Immature natural killer cell (primary cell): ENCODE measurements at places on chromosomes 16 and 17. TPM values are rescaled to one million over a fixed set of nuclear protein-coding genes. Genes with fewer than 3 reads are reported as not detected.
A peak's percentile ranks its signal among the peaks of the same experiment; 100 is the strongest.

Gene CFAP119
- polyA plus RNA-seq = not detected

Gene SREBF1
- polyA plus RNA-seq = 13.4 TPM

Gene CNTROB
- polyA plus RNA-seq = 14.4 TPM

GRCh38 chr16:28326881-28327610 is 34.7 kb downstream of the SBK1 start:
- peak; percentile 55 for DNase-seq

DNA sequence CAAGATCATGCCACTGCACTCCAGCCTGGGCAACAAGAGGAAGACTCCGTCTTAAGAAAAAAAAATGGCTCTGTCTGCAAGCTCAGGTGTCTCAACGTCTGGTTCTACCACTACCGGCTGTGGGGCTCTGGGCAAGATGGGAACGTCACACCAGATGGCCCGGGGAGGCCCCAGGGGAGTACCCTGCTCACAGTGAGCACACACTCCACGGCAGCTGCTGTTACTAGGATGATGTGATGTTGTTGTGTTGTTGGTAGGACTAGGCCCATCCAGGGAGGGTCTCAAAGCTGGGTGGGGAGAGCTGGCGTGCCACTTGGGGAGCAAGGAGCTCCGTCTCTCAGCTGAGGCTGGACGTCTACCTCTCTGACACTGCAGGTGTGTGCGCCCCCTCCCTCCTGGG is 9.4 kb upstream of the NPTX1 start:
- no peak for DNase-seq

DNA sequence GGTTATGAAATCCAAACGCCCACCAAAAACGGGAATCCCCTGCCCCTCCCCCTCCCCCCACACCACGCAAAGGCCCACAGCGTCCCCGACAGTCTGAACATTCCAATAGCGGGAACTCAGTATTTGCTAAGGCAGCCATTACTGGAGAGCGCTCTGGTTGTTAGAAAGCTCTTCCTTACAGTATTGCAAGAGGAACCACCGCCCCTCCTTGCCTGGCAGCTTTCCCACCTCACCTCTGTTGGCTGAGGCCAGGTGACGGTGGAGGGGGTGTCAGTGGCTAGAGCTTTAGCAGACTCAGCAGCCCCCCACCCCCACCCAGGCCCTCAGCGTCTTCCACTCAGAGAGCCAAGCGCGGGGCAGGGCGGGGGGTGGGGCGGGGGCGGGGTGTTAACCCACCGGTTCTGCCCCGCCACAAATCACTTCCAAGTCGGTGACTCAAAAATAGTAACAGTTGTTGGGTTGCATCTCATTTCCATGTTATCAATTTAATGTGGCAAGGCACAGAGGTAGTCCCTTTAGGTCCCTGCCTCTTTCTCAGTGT is 2.2 kb upstream of the PLEKHH3 start:
- no peak for DNase-seq

DNA sequence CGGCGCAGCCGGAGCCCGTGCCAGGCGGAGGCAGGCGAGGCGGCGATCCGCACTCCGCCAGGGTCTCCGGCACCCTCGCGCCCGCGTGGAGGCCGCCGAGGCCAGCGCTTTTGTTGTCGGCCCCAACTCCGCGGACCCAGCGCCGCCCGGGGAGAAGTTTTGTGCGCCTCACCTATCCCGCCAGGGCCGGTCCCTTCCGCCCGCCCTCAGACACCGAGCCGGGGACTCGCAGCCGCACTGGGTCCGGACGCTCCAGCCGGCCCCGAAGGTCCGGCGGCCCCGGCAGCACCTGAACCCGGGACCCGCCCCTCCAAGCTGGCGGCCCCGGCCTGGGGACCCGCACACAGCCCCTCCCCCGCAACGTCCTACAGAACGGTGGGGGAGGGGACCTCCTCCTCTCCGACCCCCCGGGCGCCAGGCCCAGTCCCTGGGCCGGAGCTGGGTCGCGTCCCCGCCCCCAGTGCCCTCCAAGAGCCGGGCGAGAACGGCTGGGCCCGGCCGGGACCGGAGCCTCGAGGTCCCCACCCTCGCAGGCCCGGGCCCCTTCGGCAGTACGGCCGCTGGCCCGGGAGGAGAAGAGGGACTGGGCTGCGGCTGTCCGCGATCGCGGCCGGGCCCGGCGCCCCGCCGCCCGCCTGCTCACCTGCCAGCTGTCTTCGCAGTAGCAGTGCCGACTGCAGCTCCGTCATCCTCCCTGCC is 698 bp downstream of the UBE2G1 start:
- DNase-seq = peak; percentile 35

Gene MCRIP1
- 124 TPM for polyA plus RNA-seq

Gene NPIPB2
- not detected for polyA plus RNA-seq

- DNase-seq = no peak
These were observed 28.2 kb downstream of the SLC39A11 start for GRCh38 chr17:73064084-73064938.

Gene BICDL2
- polyA plus RNA-seq = not detected

Gene VMO1
- polyA plus RNA-seq = not detected

GRCh38 chr16:4263504-4264436 is 9.1 kb downstream of the TFAP4 start:
- no peak for DNase-seq

DNA sequence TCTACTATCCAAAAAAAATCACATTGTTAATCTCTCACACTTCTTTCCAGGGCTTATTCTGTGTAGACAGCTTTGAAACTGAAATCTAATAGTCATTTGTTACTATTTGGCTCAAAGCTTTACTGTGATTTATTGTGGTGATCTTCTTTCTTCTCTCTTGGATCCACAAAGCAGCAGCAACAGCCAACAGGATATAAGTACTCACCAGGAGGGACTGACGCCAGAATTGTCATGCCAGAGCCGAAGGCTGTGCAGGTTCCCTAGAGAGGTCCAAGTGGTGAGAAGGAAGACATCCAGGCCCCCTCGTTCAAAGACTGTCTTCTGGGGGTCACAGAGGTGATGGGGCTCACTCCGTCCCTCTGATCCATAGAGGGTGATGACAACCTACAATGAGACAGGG is 33.3 kb downstream of the PKD1L3 start:
- DNase-seq = no peak

Gene DRC7
- not detected for polyA plus RNA-seq

DNA sequence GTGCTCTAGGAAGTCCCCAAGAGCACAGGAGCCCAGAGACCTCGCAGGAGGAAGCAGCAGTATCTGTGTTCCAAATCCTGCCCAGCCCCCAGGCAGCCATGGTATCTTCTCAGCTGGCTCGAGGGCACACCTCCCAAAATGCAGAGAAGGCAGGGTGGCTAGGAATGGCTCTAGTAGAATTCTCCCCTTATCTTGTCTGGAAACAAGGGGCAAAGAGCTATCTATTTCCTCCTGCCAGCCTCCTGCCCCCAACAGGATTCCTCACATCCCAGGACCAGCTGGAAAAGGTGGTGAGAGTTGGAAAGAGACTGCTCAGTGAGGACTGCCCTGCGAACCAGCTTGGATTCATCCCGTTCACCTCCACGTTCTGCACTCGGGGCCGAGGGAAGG is 8.6 kb upstream of the TSPOAP1 start:
- peak; percentile 73 for DNase-seq

Gene UTS2R
- not detected for polyA plus RNA-seq

DNA sequence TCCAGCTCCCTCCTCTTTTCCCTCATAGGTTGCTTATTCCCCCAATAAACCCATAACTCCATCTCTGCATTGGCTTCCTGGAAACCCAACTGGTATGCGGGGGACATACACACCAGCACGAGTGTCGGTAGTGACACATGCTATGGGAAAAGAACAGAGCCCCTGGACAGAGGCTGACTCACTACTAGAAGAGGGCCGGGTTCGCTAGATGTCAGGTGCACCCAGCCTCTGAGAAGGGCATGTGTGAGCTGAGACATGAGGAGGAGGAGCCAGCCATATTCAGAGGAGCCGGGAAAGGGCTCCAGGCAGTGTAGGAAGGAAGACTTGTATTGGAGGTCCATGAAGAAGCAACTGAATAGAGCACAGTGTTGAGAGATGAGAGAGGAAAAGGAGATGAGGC is 241.1 kb downstream of the SOX9 start:
- DNase-seq = no peak

- no peak for DNase-seq
These were observed 28.6 kb downstream of the EPN2 start for GRCh38 chr17:19265755-19266154.

GRCh38 chr16:54649876-54650275 is 280.8 kb upstream of the IRX5 start:
- no peak for DNase-seq

- no peak for DNase-seq
These were observed 1436.1 kb upstream of the GOT2 start for GRCh38 chr16:60170196-60170595.

DNA sequence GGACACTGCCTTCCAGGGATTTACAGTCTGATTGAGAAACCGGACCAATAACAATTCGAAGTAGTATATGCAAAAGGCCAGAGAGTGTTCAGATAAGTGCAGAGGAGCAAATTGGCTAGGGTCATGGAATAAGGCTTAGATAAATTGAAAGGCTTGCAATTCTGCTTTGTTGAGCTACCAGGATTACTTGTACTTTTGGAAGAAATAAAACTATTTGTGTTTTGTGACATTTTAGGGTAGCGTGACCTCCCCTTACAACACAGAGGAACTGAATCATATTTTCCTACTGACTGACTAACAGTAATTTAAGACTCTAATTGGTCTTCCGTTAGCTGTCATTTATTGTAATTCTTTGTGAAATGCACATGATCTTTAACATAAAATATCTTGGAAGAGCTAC is 104.7 kb downstream of the PITPNC1 start:
- no peak for DNase-seq

- DNase-seq = no peak
These were observed 9.4 kb upstream of the SPATA2L start for GRCh38 chr16:89710709-89711564.

DNA sequence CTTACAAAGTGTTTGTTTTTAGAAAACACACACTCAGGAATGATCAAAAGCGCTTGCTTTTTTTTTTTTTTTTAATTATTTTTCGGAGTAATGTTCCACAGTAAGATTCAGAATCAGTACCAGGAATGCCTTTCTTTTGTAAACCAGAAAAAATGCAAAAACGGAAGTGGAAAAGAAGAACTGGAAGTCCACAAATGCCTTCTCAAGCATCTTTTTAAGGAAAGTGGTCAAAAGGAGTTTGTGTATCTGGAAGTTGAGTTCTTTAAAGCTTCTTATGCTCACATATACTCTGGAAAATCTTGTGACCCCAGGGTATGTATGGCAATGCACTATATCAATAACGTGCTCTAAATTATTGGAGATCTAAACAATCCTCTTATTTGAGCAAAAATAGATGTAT is 126.0 kb downstream of the ABCA8 start:
- DNase-seq = no peak

DNA sequence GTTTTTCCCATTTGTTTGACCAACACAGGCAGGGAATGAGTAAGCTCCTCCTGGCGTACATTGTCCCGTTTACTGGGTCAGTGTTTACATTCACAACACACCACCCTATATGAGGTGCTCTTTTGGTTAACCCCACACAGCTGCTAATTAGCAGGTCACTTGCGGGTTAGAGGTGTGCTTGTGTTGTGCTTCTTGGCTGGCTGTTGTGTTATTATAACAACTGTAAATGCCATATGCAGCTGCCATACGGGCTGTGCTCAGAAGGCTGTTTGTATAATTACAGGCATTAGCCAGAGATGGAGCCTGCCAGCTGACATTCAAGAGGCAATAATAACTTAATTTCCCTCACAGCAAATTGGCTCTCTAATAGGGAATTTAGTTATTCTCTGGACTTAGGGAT is 205.1 kb upstream of the ELAC2 start:
- no peak for DNase-seq

- DNase-seq = no peak
These were observed 14.4 kb downstream of the RIPOR1 start for GRCh38 chr16:67543036-67543435.

- peak; percentile 92 for DNase-seq
These were observed at the start of gene LCMT1 for GRCh38 chr16:25111403-25112166. Gene LCMT1 (plus strand): TSS chr16:25111742. CDS start chr16:25111884, 142 bp downstream.

Gene CACNG5
- polyA plus RNA-seq = not detected

Gene PABPN1L
- polyA plus RNA-seq = not detected

GRCh38 chr17:83099570-83100181 is 20.3 kb downstream of the METRNL start:
- DNase-seq = peak; percentile 57

GRCh38 chr17:67633751-67634211 is 84.0 kb upstream of the NOL11 start:
- DNase-seq = no peak

Gene OTOP2
- not detected for polyA plus RNA-seq

- no peak for DNase-seq
These were observed 13.0 kb upstream of the KRT19 start for GRCh38 chr17:41540921-41541625.

DNA sequence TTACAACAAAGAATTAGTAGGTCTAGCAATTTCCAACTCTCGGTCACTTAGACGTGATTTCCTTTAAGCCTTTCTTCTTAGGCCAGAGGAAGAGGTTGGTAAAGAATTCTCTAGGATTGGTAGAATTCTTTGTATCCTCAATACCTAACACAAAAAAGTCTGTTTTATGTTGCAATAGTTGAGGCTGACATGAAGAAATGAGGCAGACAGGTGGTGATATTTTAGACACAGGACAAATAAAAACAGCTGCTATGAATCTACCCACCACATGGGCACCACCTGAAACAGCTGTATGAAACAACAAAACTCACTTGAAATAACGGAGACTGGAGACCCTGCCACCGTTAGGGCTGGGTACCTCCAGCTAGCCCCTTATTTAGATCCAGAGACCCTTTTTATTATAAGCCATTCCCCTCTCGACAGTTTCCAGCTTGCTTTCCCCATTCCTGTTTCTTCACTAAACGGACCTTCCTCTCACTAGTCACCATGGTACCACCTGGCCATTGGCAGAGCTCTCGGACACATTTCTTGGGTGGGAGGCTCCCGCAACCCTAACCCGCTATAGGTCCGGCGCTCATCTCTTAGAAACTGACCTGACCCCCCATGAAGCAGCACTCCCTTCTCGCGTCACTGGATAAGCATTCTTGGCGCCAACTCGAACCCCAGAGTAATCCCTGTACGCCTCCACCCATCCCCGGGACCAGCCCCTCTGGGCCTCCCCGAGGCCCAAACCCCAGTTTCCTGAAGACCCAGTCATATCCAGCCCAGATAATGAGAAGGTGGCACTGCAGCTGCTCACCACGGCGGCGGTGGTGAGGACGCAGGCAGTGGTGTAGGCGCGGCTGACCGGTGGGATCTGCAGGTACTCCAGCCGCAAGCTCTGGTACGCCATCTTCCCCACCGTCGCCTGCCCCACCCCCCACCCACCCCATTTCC is at the start of gene DERL2:
Gene DERL2, minus strand, starts transcription at position 909 of the 936 bp plus-strand sequence. Its CDS starts 17 bp downstream, at position 892.
- no peak for DNase-seq

GRCh38 chr16:47777220-47777619 is 316.1 kb downstream of the PHKB start:
- DNase-seq = no peak

- DNase-seq = no peak
These were observed 160.0 kb upstream of the CCL2 start for GRCh38 chr17:34095106-34095505.

GRCh38 chr16:50688867-50689266 is 4.5 kb upstream of the NOD2 start:
- DNase-seq = no peak

Gene GDPD1
- polyA plus RNA-seq = 1.4 TPM

Gene LIMD2
- polyA plus RNA-seq = 573 TPM

- no peak for DNase-seq
These were observed 284.5 kb downstream of the MAF start for GRCh38 chr16:79316004-79316458.
